Stimulated activated CD8-positive, alpha-beta memory T cell treated with anti-CD3 and anti-CD28 coated beads, Interleukin-4, amount 100 ng/mL, for 4 hours (primary cell): ENCODE measurements at places on chromosomes 1 and 21.

DNA sequence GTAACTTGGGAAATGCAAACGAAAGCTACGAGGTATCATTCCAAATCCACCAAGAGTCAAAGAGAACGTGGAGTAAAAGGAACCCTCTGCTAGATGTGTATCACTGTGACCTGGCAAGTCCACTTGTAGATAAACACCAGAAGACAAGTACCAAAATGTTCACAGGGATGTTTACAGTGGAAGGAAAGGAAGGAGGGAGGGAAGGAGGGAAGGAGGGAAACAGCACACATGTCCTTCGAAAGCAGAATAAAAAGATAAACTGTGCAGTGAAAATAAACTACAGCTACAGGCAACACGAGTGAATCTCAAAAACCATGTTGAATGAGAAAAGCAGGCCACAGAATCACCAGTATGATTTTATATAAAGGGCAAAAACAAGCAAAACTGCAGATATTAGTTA, 59.9 kb downstream of the TP53BP2 start:
- no peak for DNase-seq

DNA sequence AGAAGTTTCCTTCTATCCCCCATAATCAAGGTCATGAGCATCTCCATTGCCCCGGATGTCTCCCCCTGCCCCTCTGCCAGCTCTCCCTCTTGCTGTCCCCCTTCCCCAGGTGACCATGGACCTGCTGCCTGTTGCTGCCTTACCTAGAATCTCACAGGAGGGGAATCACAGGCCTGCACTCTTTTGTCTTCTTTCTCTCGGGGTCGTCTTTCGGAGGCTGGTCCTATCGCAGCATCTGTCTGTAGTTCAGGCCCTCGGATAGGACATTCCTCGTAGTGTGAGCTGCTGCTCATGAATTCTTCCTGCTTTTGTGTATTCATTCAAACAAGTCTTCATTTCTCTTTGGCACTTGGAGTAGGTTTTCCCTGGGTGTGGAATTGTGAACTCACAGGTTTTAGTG, 39.9 kb upstream of the ACTRT2 start:
- DNase-seq, result no peak

- no peak for DNase-seq
These were observed 43.7 kb downstream of the ST7L start for GRCh38 chr1:112575154-112575804.

DNA sequence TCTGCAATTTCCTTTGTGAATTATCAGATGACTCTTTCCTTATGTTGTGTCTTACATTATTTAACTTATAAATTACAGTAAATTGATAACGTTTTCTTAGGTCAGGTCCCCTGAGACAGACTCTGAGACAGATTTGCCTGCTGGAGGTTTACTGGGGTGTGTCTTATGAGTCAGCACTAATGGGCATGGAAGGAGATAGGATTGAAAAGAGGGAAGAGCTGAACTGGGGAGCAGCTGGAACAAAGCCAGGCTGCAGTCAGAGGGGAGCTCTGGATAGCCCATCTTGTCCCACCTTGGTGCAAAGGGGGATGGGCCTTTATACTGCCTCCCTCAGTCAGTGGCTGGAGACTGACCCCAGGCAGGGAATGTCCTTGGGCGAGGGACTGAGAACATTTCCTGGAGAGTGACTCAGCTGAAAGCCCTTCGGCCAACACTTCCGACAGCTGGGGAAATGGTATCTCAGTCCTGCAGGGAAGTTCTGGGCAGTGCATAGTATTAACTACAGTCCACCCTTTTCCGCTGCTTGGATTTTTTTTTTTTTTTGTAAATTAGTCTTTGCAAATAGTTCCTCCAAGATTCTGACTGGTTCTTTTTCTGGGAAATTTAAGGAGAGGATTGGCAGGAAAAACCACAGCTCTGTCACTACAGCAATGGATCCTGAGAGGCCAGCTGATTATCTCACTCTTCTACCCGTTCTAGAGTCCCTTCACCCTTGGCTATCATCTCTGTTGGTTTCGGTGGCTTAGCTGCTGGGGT, 39.1 kb upstream of the CDC42BPA start:
- DNase-seq, result no peak

DNA sequence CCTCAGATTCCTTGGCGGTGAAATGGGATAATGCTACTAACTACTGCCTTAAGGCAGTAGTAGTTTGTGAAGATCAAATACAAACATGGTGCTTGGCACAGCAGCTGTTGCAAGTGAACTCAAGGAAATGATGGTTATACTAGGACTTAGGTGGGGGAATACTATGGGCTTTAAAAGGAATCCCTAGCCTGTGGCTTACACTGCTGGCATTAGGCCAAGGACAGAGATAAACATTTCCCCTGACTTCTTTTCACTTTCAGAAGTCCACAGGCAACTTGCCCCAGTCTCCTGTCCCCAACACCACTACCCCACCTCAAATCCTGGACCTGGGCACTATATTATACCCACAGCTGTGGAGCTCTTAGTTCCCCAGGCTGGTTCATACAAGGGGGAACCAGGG, 13.1 kb upstream of the VAMP4 start:
- DNase-seq, result no peak

DNA sequence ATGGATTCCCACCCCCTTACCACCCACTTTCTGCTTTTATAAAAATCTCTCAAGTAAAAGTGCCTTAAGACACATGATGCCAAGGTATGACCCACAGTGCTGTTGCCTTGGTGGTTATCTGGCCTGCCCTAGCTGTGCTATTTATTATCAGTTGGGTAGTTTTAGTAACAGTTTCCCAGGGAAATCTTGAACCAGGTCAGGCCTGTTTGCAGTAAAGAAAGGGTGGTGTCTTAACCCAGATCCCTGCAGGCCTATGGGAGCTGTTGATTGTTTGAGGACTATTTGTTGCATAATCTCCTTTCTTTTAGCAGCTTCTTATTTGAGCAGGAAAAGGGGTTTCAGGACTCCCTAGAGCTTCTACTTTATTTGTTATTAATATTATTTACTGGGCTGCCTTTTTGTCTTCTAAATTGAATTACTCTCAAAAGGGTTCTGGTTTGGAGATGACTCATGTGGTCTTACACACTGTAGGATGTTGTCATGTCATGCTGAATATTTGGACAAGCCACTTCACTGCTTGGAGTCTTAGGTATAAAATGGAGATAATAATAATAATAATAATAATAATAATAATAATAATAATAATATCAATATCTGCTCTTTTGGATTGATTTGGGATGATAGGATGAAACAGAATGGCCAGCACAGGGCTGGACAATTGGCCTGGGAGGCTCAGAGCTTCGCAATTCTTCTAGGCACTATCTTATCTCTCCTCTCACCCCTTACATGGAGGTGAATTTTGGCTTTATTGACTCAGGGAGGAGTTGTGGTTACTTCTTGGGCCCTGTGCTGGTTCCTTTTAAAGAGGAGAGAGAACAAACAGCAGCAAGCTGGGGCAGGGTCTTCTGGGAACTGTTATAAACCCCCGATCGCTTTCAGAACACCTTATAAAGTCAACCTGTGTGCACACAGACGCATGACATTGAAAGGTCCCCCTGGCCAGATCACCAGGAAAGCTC, 252.1 kb downstream of the PRDM2 start:
- no peak for DNase-seq

DNA sequence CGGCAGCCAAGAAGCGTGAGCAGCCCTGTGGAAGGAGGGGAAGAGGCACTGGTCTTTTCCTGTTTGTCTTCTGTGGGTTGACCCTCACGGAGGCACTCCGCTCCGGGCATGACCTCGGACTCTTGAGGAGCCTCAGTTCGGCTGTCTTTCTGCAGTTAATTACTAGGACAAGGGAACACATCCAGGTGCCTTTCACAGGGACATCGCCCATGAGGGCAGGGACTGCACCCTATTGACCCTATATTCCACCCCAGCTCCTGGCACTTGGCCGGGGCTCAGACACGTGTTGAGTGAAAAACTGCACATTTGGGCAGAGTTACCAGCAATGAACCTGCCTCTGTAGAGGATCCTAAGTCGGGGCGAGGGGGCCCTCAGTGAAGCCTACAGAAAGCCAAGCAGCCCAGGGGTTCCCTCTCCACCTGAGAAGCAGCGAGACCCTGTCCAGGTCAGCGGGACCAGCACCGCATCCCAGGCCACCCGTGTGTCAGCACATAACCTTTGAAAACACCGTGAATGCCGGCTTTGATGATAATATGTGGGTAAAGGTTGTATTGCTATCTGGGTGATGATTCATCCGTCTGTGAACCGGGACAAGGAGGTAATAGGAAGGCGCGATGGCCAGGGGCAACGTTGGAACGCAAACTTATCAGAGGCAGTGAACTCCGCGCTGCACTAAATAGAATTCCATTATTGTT, 161.4 kb upstream of the ARHGEF16 start:
- no peak for DNase-seq

DNA sequence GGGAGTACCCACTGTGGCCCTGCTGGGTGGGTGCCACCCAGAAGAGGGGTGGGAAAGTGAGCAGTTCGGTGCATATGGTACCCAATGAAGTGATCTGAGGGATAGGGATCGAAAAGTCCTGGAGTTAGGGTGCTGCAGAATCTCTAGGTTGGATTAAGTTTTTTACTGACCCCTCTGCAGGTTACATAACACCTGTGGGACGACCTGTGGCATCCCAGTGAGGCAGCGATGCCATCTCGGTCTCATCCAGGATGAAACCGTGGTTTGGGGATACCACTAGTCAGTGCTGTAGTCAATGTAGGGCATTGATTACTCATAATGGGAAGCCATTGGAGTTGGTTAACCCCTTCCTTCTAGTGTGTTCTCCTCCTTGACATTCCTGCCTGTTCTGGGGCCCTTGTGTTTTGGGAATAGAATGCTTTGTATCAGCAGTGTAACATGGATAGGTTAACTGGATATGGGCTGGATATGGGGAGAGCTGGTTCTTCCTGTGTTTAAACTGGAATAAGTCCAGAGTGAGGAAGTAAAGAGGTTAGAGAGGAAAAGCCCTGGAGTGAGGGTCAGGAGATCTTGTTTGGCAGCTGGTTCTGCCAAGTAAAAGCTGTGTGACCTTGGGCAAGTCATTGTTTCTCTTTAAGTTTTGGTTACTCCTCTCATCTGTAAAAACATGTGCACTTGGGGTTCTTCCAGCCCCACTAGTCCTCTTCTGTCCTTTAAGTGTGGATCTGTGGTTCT, 42.8 kb upstream of the ATF3 start:
- DNase-seq, result no peak

- DNase-seq, result no peak
These were observed 84.7 kb upstream of the ETS2 start for GRCh38 chr21:38721055-38721454.

- DNase-seq, result no peak
These were observed 367.4 kb downstream of the DISC1 start for GRCh38 chr1:231993968-231994455.

- DNase-seq, result no peak
These were observed 195.5 kb downstream of the ADSS2 start for GRCh38 chr1:244256086-244256676.

DNA sequence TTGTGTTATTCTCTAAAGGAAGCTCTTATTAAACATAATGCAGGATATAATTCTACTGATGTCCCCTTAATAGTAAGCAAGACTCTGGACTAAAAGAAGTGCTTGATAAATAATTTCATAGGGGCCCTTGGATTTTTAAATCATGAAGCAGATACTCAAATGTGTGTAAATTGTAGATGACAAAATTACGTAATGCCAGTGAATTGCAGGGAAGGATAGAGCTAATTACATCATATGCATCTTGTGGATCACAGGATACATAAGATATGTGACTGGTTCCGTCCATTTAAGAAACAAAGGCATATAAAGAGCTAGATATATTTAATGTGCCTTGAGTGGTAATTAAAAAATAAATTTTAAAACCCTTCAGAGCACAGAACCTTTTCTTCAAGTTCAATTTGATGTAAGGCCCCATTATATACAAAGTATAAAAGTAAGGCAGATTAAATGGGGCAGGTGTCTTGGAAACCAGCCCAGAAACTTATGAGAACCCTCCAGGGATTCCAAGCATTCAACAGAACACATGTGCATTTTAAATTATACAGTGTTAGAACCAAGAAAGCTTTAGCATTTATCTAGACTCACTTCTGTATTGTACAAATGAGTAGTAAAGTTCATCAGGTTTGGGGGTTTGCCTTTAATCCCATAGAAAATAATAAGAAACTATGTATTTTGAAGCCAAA, 190.4 kb downstream of the NCAM2 start:
- no peak for DNase-seq

DNA sequence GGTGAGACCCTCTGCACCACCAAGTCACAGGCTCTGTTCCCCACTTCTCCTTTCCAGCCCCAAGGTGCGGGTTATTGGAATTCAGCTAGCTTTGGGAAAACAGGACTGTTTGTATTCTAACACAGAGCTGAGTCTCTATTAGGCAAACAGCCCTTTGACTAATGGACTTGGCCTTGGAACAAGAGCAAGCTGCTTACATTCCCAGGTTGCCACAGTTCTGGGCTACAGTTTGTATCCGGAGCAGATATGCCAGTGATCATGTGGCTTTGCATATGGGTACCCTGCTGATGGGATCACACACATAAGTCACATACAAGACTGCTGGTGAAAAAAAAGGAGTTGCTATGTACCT, 110.5 kb upstream of the COA6 start:
- no peak for DNase-seq

GRCh38 chr1:58629031-58629462, 52.0 kb upstream of the TACSTD2 start:
- DNase-seq, result no peak
